ENCODE measurements at places on chromosomes 3 and 15. TPM values are rescaled to one million over a fixed set of nuclear protein-coding genes. Genes with fewer than 3 reads are reported as not detected.

TRPC1 gene
- polyA plus RNA-seq = 3.9 TPM

CLEC3B gene
- not detected for polyA plus RNA-seq

STARD5 gene
- polyA plus RNA-seq = 40.2 TPM

- no peak for DNase-seq
- H3K36me3 ChIP-seq = no peaks in the 10 kb centered on the region
- peak overlapping the region; percentile 83 for H3K27ac ChIP-seq
- no peak overlapping the region for H3K4me3 ChIP-seq
- H3K27me3 ChIP-seq = no peaks in the 10 kb centered on the region
Observed at GRCh38 chr15:73989001-73989798, 2.9 kb downstream of the STOML1 start.

DNA sequence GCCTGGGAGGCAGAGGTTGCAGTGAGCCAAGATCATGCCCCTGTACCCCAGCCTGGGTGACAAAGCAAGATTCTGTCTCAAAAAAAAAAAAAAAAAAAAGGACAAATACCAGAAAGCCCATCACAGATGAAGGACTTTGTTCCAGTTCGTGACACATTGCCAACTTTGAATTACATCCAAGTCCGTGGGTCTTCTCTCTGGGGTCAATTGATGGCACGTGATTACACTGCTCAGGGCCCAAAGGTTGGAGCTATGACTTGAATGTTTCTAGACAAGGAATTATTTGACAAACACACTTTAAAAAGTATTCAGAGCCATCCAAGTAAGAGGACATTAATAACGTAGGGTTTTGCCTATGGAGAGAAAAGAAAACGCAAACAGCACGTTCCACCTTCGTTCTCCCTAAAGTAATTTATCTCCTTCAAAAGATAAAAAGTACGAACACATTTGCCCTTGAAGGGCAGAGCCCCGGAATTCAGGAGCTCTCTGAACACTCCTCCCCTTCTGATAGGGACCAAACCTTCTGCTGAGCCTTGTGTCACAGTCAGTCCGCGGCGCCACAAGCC lies 31.3 kb upstream of the ST3GAL6 start:
- H3K27me3 ChIP-seq = no peaks in the 10 kb centered on the region
- no peak for DNase-seq
- peak overlapping the region; percentile 87 for H3K4me3 ChIP-seq

HIGD2B gene
- not detected for polyA plus RNA-seq

GRCh38 chr3:142896201-142896755 lies 7.4 kb upstream of the PCOLCE2 start:
- H3K27ac ChIP-seq = no peak overlapping the region
- H3K4me1 ChIP-seq = peaks cover 3% of the 10 kb centered on the region
- no peaks in the 10 kb centered on the region for H3K27me3 ChIP-seq
- H3K4me3 ChIP-seq = no peak overlapping the region

GRCh38 chr3:147390589-147391569 lies 15.5 kb downstream of the ZIC4 start:
- H3K36me3 ChIP-seq = no peaks in the 10 kb centered on the region
- no peak overlapping the region for H3K4me3 ChIP-seq
- no peak for DNase-seq
- H3K27me3 ChIP-seq = peaks cover 95% of the 10 kb centered on the region
- no peak overlapping the region for H3K27ac ChIP-seq

ACKR2 gene
- 0.23 TPM for polyA plus RNA-seq

DNA sequence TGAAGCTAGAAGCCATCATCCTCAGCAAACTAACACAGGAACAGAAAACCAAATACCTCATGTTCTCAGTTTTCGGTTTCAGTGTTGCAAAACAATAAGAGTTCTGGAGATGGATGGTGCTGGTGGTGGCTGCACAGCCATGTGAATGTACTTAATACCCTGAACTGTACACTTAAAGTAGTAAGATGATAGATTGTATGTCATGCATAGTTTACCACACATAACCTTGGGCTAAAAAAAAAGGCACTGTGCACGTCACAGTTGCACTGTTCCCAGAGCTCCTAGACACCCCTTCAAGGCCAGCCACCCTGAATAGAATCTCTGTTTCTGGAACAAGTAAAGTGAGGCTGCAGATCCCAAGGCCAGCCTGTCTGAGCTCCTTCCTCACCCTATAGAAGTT lies 243.3 kb upstream of the IGF1R start:
- H3K4me3 ChIP-seq = no peak overlapping the region
- H3K4me1 ChIP-seq = no peaks in the 10 kb centered on the region
- no peak overlapping the region for H3K27ac ChIP-seq
- DNase-seq = no peak
- H3K27me3 ChIP-seq = no peaks in the 10 kb centered on the region

GRCh38 chr3:16063603-16064002 lies 110.9 kb upstream of the GALNT15 start:
- H3K36me3 ChIP-seq = no peaks in the 10 kb centered on the region
- no peak overlapping the region for H3K27ac ChIP-seq
- H3K4me3 ChIP-seq = no peak overlapping the region
- peaks cover 66% of the 10 kb centered on the region for H3K4me1 ChIP-seq

LRRC31 gene
- polyA plus RNA-seq = not detected

GRCh38 chr15:78387246-78388037 lies 47.3 kb downstream of the CRABP1 start:
- no peaks in the 10 kb centered on the region for H3K4me1 ChIP-seq
- no peak overlapping the region for H3K27ac ChIP-seq
- no peak for DNase-seq
- no peak overlapping the region for H3K4me3 ChIP-seq
- peaks cover 44% of the 10 kb centered on the region for H3K27me3 ChIP-seq

RARRES1 gene
- polyA plus RNA-seq = not detected

- no peaks in the 10 kb centered on the region for H3K4me1 ChIP-seq
- H3K4me3 ChIP-seq = no peak overlapping the region
- H3K27me3 ChIP-seq = no peaks in the 10 kb centered on the region
- H3K36me3 ChIP-seq = no peaks in the 10 kb centered on the region
- no peak overlapping the region for H3K27ac ChIP-seq
Observed at GRCh38 chr15:51168700-51169099, 74.0 kb upstream of the TNFAIP8L3 start.

GRCh38 chr3:101292027-101292426 lies 28.3 kb downstream of the IMPG2 start:
- H3K36me3 ChIP-seq = no peaks in the 10 kb centered on the region
- no peak overlapping the region for H3K4me3 ChIP-seq
- H3K27me3 ChIP-seq = no peaks in the 10 kb centered on the region
- H3K4me1 ChIP-seq = peaks cover 3% of the 10 kb centered on the region

- peaks cover 18% of the 10 kb centered on the region for H3K4me1 ChIP-seq
- no peak for DNase-seq
- H3K36me3 ChIP-seq = no peaks in the 10 kb centered on the region
- H3K4me3 ChIP-seq = no peak overlapping the region
- H3K27ac ChIP-seq = no peak overlapping the region
Observed at GRCh38 chr3:192845526-192845855, 72.2 kb downstream of the MB21D2 start.

DNA sequence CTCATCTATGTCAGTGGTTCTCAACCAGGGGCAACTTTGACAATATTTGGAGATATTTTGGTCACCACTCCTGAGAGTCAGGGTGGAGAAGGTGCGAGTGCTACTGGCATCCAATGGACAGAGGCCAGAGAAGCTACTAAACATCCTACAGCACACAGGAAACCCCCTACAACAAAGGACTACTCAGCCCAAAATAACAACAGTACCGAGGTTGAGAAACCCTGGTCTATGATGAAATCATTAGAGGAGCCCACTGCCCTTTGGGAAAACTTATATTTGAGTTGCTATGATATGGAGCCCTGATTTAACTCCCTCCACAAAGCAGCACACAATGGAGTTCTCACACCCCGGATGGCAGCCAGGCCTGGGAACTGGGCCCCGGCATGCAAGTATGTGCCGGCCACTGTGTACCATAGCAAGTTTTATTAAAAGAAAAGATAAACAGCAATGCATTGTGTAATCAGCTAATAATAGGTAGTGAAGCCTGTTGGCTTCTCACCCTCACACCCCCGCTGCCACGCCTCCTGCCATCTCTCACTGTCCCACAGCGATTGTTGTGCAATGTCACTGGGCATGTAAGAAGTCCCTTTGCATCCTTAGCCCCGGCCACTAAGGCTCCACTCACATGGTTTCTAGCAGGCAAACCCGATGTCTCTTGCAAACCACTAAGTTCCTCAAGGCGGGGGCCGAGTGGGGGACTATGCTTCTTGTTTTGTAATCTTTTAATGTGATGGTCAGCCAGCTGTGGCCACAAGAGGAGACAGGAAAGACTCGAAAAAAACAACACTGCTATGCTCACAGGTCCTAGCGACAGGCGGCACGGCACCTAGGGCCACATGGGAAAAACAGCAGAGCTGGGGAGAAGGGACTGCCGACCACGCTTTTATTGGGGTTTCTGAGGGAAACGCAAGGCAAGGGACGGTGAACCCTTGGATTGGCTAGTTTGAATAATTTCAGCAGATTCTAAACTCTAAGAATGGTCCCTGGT lies 110.0 kb downstream of the AQP9 start:
- no peaks in the 10 kb centered on the region for H3K27me3 ChIP-seq
- H3K27ac ChIP-seq = no peak overlapping the region
- H3K4me1 ChIP-seq = no peaks in the 10 kb centered on the region
- H3K4me3 ChIP-seq = no peak overlapping the region
- no peaks in the 10 kb centered on the region for H3K36me3 ChIP-seq
